Stimulated activated CD8-positive, alpha-beta memory T cell treated with anti-CD3 and anti-CD28 coated beads, Interleukin-15, amount 100 ng/mL, for 4 hours (primary cell): ENCODE measurements at places on chromosomes 16 and 17.

GRCh38 chr17:82376042-82376730, 4.6 kb downstream of the UTS2R start:
- DNase-seq: no peak

GRCh38 chr17:29710891-29711418, 88.2 kb upstream of the CORO6 start:
- DNase-seq: no peak

DNA sequence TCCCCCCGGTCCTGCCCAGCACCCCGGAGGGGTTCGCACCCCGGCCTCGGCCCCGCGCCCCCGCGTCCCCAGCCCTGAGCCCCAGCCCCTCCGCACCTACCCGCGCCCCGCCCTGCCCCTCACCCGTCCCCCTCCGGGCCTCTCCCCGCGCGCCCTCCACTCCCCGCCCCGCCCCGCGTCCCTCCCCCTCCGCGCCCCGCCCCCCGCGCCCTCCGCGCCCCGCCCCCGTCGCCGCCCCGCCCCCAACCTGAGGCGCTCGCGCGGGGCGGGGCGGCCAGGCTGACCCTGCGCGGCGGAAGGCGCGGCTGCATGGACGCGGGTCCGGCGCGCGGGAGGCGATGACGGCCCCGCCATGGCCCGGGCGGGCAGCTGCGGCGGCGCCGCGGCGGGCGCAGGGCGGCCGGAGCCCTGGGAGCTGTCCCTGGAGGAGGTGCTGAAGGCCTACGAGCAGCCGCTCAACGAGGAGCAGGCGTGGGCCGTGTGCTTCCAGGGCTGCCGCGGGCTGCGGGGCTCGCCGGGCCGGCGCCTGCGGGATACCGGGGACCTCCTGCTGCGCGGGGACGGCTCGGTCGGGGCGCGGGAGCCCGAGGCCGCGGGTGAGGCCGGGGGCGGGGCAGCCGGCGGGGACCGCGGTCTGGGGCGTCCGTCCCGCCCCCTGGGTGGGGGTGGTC, at the start of gene SPIRE2:
Gene SPIRE2, plus strand, starts transcription at position 277 of the 671 bp plus-strand sequence. Its CDS starts 76 bp downstream, at position 353.
- DNase-seq: peak; percentile 24

- peak; percentile 7 for DNase-seq
Measured at GRCh38 chr17:82548681-82549303, 29.3 kb downstream of the FOXK2 start.

DNA sequence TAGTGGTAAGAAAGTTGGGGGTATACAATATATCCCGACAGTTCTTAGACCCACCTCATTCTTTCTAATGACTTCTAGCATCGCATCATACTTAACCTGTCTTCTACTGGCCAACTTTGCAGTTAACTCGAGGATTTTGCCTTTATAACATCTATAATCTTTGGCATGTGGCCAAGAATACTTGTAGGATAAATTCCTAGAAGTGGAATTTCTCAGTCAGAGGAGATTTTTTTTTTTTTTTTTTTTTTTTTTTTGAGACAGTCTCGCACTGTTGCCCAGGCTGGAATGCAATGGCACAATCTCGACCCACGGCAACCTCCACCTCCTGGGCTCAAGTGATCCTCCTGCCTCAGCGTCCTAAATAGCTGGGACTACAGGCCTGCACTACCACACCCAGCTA, 253.5 kb downstream of the MRTFB start:
- no peak for DNase-seq

DNA sequence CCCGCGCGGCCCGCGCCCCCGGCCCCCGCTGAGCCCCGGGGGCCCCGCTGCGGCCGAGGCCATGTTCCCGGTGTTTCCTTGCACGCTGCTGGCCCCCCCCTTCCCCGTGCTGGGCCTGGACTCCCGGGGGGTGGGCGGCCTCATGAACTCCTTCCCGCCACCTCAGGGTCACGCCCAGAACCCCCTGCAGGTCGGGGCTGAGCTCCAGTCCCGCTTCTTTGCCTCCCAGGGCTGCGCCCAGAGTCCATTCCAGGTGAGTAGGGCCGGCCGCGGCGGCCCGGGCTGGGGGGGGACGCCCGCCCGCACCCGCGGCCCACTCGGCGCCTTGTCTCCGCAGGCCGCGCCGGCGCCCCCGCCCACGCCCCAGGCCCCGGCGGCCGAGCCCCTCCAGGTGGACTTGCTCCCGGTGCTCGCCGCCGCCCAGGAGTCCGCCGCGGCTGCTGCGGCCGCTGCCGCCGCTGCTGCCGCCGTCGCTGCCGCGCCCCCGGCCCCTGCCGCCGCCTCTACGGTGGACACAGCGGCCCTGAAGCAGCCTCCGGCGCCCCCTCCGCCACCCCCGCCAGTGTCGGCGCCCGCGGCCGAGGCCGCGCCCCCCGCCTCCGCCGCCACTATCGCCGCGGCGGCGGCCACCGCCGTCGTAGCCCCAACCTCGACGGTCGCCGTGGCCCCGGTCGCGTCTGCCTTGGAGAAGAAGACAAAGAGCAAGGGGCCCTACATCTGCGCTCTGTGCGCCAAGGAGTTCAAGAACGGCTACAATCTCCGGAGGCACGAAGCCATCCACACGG, 504 bp downstream of the MAZ start:
- DNase-seq: no peak

DNA sequence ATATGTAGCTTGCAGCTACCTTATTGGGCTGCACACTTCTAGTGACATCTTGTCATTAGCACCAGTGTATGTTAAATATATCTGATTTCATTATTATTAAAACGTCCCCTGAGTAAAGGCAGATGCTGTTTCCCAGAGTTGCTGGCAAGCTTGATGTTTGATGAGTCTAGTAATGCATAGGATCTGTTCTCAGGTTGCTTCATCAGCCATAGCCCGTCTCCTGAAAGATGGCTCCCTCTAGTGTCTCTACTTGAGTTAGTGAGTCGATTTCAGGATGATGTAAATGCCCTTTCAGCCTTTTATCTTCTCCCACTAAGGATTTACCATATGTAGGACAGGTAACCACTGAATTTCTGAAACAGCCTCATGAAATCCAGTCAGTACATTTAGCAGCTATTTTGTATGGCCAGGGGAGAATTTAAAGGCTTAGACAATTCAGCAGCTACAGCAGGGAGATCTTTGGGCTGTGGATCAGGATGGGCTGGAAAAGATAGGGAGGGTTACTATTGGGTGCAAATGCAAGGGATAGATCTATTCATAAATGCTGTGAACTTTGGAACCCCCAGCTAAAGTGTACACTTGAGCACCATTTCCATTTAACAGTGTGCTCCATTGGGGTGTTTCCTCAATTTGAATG, 376.3 kb downstream of the CNTNAP4 start:
- DNase-seq: no peak

- DNase-seq: peak; percentile 7
Measured at GRCh38 chr17:67244431-67245072, 444 bp downstream of the HELZ start.

GRCh38 chr17:28748852-28749515, 5.2 kb downstream of the TRAF4 start:
- DNase-seq: no peak

DNA sequence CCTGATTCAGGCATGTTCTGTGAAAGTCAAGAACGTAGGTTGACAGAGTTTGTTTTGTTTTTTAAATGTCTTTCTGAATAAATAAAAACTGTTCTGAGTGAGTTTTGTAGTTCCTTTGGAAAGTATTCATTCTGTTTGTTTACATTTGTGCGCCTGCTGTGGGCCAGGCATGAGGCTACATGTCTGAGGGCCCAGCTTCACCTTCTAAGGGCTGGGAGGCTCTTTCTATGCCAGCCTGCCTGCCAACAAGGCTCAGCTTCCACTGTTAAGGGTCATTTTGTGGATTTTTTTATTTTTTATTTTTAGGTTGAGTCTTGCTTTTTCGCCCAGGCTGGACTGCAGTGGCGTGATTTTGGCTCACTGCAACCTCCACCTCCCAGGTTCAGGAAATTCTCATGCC, 6.1 kb downstream of the WWOX start:
- DNase-seq: no peak

- no peak for DNase-seq
Measured at GRCh38 chr17:14434506-14434905, 133.6 kb downstream of the HS3ST3B1 start.

GRCh38 chr16:31569360-31569717, 41.6 kb downstream of the AHSP start:
- no peak for DNase-seq

- no peak for DNase-seq
Measured at GRCh38 chr17:46124695-46125592, 68.3 kb downstream of the KANSL1 start.

DNA sequence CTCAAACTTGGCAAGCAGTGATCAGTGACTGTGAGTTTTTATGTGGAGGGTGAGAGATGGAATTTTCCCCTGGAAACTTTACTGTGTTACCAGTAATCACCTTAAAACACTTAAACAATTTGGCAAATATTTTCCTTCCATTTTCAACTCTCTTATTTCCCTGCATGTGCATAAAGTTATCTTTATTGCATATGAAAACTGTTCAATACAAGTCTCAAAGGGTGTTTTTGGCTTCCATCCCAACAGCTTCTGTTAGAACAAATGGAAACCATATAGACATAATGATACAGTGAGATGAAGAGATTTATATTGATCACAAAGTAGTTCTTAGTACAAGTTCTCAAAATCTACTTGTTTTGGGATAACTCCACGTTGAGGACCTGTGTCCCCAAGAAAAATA, 36.4 kb upstream of the TANGO6 start:
- DNase-seq: no peak

- DNase-seq: peak; percentile 13
Measured at GRCh38 chr17:17391668-17392370, 85.0 kb upstream of the MED9 start.

GRCh38 chr17:47304186-47304585, 19.6 kb upstream of the EFCAB13 start:
- no peak for DNase-seq

DNA sequence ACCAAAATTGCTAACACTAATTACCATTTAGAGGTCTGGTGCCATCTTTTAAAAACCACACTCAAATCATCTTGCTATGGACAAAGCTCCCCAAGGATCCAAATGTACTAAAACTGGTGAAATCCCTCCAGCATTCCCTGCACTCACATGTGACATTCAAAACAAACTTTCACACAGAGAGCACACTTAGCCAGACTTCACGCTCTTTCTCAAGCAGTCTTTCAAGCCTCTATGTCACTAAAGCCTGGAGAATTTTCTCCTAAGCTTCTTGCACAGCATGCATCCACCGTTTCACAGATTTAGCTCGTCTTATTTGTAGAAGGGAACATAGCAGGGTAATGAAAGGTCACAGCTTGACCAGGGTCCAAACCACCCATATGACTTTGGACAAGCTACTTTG, 19.3 kb downstream of the CMTM3 start:
- DNase-seq: no peak

- no peak for DNase-seq
Measured at GRCh38 chr16:72937916-72938794, 109.8 kb downstream of the ZFHX3 start.

GRCh38 chr16:89174877-89175276, 3.3 kb downstream of the CDH15 start:
- no peak for DNase-seq

GRCh38 chr16:728131-728889, 1.4 kb downstream of the HAGHL start:
- DNase-seq: peak; percentile 49

GRCh38 chr17:80730739-80731138, 186.1 kb downstream of the RPTOR start:
- DNase-seq: no peak

GRCh38 chr16:67948015-67948414, 4.1 kb upstream of the LCAT start:
- no peak for DNase-seq

- no peak for DNase-seq
Measured at GRCh38 chr16:3718628-3719027, 1.3 kb upstream of the TRAP1 start.

DNA sequence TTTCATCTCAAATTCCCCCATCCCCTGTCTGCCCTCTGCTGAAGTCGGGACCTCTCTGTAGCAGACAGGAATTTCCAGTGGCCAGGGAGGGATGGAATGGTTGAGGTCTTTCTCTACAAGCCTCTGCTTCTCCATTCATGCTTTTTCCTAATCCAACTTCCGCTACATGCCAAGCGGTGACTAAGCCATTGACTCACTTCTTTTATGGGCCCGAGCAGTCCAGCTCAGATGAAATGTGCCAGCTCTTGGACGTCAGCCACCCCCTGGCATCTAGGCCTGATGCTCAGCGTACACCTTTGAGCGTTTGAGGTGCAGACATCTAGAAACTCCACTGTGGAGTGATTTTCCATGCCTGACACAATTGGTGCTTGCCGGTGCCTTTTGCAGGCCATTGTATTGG, 40.7 kb upstream of the GPR139 start:
- no peak for DNase-seq

GRCh38 chr17:56830726-56831368, 2.9 kb downstream of the C17orf67 start:
- DNase-seq: no peak

GRCh38 chr17:72104164-72104862, 16.5 kb upstream of the SOX9 start:
- DNase-seq: no peak
